OCI-M1 (cell line): ENCODE measurements at places on chromosomes 12 and 14.
A peak's percentile ranks its signal among the peaks of the same experiment; 100 is the strongest.

DNA sequence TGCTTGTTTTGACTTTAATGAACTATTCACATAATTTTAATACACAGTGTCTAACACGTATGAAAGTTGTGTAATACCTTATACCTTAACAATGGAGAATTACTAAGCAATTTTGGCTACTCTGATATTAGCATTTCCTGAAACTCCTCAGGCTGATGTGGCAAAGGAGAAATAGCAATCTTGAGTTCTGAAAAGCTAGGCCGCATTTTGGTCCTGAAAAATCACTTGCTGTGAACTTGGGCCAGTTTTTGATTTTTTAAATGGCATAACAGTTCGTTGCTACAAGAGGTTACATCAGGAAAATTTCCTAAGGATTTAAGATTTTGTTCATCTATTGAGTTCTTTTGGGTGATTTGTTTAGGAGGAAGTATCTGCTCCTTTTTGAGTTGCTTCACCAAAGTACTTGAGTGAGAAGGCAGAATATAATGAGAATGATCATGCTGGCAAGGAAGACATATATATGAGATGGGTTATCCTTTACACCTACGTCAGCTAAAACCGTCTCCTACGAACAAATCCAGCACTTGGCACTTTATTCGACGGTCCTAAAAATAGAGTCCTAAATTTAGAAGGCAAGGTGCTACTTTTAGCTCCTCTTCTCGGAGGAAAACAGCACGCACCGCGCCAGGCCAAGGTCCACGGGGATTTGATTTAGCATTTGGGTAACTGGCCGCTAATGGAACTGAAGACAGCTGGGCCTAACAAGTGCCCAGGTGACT, 32.2 kb downstream of the MIA2 start:
- DNase-seq, result peak; percentile 57

- DNase-seq, result no peak
Measured at GRCh38 chr12:59093073-59093772, 172.9 kb upstream of the LRIG3 start.

- DNase-seq, result no peak
Measured at GRCh38 chr12:6855322-6855721, 3.4 kb downstream of the USP5 start.

GRCh38 chr12:63888908-63889635, 44.6 kb downstream of the SRGAP1 start:
- no peak for DNase-seq

DNA sequence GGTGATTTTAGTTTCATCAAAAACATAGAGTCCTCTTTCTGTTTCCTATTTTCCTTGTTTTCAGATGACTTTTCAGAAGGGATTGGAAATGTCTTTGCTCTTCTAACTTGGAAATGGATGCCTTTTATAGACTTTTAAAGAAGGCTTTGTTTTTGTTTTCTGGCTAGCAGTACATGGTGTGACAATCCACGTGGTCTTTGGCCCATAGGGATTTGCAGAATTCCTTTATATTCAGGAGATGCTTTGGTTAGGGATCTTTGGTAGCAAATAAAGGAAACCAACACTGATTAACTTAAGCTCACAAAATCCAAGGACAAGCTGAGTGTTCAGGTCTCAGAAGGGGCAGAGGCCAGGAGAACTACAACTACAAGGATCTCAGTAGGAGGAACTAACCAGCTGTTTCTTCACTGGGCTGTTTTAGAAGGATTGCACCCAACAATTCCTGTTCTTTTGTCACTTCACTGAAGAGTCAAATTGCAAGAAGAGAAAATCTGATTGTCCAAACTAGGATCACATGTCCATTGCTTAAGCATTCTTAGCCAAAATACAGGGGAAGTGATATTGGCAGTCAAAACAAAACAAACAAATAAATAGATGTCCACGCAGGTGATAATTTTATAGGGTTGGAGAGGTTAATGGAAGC, 58.6 kb upstream of the MANSC4 start:
- DNase-seq, result peak; percentile 32

- DNase-seq, result no peak
Measured at GRCh38 chr14:65259000-65259399, 153.5 kb upstream of the FUT8 start.

DNA sequence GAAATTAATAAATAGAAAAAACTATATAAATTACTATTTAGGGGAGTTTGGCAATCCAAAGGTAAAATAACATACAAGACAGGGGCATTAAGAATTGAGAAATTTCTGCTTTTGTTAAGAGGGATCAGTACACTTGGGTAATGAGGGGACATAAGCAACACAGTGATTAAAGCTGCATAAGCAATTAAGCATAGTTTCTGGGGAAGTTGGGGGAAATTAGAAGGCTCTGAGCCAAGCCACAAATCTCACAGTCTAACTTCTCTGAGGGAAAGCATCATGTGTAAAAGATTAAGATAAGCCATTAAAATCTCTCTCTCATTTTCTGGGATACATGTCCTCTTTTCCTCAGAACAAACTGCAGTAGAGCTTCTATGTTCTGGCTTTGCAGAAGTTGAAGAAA, 533.9 kb upstream of the LRFN5 start:
- peak; percentile 2 for DNase-seq

DNA sequence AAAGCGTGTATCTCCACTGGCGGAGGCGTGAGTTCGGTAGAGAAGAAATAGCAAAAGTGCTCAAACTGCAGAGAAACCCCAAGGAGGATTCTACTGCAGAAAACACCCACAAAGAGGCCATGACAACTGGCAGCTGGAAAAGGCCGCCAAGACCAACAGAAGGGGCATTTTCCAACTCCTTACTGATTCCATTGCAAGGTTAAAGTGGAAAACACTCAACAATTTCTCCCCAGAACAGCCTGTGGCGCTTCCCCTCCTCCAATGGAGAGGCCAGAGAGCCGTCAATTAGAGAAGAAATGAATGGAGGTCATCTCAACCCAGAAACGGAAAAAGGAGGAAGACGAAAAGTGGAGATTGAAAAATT, 618 bp upstream of the ANKRD52 start:
- no peak for DNase-seq

GRCh38 chr12:16482726-16483125, 123.2 kb downstream of the LMO3 start:
- no peak for DNase-seq

GRCh38 chr12:1553987-1554982, 40.1 kb downstream of the FBXL14 start:
- DNase-seq, result no peak

- DNase-seq, result no peak
Measured at GRCh38 chr12:93778766-93779165, 101.6 kb downstream of the CRADD start.

DNA sequence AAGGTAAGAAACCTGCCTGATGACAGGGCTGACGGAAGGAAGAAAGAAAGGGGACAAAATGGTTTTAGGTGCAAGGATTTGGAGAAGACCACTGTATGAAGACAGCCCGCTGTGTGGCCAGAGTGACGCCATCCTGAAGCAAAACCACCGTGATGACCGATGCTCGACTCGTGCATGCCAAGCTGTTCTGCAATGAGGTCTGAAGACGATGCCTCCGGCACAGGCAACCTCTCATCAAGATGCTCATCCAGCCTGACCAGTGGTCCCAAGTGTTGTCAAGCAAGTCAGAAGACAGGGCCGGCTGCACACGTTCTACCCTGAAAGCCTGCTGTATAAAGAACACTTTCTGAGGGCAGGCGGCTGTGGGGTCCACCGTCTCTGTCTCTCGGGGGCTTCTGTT, 34.8 kb downstream of the STX2 start:
- no peak for DNase-seq

DNA sequence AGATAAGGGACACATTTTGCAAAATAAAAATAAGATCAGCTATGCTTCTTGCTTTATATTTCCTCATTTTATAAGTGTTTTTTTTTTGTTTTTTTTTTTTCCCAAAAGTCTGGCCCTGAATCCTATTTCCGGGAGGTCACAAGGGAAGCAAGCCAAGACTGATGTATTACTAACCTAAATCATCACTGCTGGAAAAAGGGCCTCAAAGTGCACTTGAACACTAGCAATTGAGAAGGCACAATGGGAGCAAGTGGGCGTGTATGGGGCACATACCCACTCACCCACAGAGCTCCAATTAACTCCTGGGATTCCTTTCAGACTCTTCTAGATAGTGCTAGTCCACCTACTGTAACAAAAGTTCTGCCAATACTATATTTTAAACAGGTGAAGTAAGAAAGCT, 58.8 kb downstream of the STON2 start:
- DNase-seq, result no peak

DNA sequence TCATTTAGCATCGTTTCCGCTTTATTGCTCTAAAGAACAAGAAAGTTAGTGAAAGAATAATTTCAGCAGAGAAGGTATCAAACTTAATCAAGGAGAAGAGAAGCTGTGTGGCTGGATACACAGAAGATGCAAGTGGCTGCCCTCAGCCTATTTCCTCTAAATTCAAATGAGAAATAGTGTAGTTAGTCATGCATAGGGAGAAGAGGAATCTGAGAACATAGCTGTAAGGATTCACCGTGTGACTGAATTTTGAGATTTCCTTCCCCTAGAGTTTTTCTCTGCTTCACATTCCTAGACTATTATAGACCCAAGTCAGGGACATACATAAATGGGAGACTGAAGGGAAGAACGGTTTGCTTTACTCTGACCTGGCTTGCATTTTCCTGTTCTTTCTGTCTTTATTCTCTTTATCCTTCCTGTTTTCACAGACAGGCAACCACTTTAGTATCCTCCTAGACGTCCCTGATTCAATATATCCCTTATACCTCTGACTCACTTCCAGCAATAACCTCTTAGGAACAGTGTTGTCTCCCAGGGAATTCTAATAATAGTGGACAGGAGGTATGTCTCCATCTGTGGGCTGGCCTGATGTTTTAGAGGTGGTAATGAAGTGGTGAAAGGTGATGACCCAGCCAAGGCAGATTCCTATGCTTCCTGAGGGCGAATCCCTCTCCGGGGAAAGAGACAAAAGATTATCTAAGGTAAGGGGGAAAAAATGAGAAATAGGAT, 7.0 kb downstream of the RNASE10 start:
- no peak for DNase-seq

GRCh38 chr12:20024194-20024593, 344.1 kb upstream of the PDE3A start:
- no peak for DNase-seq

DNA sequence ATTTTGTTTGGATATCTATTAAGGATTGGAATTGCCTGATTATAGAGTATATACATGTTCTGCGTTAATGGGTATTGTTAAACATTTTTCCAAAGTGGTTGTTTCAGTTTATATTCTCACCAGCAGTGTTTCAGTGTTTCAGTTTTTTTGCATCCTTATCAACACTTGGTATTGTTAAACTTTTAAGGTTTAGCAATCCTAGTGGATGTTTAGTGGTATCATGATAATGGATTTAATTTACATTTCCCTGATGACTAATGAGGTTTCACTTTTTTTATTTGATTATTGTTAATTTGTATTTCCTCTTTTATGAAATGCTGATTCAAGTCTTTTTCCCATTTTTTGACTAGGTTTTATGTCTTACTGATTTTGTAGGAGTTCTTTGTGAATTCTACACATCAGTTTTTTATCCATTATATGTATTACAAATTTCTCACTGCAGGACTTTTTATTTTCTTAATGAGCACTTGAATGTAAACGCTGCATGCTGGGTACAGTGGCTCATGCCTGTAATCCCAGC, 23.7 kb downstream of the YLPM1 start:
- DNase-seq, result peak; percentile 1

DNA sequence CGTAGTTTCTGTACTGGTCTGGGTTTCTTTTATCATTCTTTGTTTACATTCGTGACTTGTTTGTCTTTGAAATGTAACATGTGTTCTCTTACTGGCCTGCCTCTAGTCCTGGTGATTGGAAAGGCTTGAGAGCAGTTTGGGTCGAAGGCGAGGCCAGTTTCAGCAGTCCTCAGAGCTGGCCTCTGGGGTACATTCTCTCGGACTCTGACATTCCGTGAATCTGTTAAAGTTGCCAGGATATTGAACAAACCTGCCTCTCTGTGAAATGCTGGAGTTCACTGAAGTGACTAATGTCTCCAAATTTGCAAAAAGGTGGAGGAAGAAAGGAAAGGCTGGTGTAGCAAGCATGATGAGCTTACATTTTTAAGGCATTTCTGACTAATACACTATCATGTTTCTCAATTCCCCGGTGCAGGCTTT, 1.5 kb downstream of the PLEKHA5 start:
- peak; percentile 52 for DNase-seq

- DNase-seq, result no peak
Measured at GRCh38 chr12:68435299-68435637, 103.1 kb upstream of the MDM1 start.

DNA sequence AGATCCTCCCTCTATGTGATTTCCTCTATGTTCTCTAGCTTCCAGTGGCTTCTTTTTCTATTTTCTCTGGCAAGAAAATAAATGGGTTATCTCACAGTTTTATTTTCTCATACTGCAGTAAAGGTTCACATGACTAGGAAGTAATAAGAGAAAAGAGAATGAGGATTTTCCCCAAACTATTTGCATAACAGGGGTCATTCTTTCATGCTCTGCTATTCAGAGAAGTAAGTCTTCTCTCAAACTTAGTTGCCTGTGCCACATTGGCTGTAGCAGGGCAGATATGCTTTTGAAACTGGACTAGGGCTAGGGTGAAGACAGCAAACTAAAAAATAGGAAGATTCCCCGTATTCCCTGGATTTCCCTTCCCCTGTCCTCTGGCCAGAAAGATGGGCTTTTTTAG, 57.4 kb downstream of the ACSM4 start:
- no peak for DNase-seq

GRCh38 chr12:11154400-11154925, 16.5 kb upstream of the SMIM10L1 start:
- no peak for DNase-seq

DNA sequence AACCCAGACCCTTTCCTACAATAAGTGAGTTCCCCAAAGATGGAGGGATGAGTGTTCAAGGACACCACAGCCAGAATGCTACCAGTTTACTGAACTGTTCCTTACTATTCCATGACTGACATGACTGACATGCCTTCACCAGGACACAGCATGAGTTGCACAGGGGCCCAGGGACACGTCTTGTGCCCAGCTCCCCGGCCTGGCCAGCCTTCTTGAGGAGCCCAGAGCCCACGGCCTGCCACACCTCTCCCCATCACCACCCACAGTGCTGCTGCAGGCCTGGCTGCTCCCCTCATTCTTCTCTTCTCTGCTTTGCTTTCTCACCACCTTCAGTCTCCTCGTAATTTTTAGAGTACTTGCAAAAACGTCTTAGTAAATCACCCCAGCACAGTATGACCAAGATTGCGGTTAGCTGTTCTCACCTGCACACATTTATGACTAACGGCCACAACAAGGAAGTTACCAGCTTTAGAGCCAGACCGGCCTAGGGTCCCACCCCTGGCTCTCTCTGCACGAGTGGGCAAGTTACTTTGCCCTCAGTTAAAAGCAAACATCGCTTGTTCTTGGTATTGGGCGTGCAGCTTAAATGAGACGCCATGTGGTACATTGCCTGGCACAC, 18.5 kb downstream of the PPP2R5E start:
- DNase-seq, result no peak

DNA sequence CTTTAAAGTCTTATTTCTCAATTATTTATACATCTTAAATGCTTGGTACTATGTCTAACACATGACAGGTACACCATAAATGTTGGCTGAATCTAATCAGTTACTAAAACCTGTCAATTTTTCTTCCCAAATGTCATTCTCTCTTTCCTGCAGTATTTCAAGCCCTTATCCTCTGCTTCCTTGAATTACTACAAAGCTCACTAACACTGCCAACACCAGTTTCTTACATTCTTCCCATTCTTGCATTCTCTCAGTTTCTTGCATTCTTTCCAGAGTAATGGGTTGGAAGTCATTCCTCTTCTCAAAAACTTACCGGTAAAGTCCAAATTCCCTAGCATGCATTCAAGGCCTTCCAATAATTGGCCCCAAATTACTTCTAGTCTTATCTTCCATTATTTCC, 9.6 kb upstream of the SMARCC2 start:
- DNase-seq, result no peak
